ENCODE measurements at places on chromosomes 1 and 21.
A peak's percentile ranks its signal among the peaks of the same experiment; 100 is the strongest.

GRCh38 chr1:235156265-235156664, 4.8 kb downstream of the RBM34 start:
- no peak for DNase-seq

DNA sequence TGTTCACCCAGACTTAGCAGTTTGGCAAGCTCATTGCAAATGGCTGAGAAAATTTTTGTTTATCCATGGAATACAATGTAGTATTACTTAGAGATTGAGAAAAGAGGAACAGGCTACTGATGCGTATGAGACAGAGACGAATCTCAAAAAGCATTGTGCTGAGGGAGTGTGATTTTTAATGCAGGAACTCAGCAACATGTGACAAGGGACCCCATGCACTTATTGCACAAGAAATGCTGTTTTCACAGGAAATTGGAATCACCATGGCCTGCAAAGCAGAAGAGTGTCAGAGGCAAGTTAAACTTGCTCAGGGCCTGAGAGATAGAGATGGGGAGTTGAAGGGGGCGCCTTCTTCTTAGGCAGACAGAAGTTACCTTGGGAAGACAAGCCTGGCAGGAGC, 32.6 kb upstream of the TLR5 start:
- no peak for DNase-seq

GRCh38 chr21:14547834-14548513, 1.9 kb upstream of the SAMSN1 start:
- DNase-seq = no peak

- DNase-seq = peak; percentile 42
These were observed 14.3 kb upstream of the LSM10 start for GRCh38 chr1:36411674-36412648.

DNA sequence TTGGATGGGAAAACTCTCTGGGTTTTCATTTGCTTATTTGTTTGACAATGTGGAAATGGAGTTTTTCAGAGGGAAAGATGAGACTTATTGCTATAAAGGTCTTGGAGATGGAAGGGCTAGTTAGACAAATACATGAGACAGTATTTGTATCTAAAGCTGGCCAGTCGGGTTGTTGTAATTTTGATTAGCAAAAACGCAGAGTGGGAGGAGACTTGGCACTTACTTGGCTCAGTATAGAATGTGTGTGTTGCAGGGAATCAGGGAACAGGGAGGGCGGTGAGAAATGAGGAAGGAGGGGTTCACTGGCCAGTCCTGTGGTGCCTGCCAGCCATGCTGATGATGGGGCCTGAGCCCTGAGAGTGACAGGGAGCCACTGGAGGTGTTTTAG, 6.0 kb upstream of the FOXE3 start:
- DNase-seq = no peak

DNA sequence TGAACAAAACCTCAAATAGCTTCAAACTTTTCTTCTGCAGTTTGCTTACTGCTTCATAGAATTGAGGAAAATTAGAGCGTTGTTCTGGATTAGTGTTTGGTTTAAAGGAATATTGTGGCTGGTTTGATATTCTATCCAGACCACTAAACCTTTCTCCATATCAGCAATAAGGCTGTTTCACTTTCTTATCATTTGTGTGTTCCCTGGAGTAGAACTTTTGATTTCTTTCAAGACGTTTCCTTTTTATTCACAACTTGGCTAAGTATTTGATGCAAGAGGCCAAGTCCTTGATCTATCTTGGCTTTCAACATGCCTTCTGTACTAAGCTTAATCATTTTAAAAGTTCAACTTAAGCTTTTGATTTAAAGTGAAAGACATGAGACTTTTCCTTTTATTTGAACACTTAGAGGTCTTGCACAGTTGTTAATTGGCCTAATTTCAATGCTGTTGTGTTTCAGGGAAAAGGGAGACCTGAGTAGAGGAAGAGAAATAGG, 359.1 kb downstream of the S1PR1 start:
- DNase-seq = no peak

DNA sequence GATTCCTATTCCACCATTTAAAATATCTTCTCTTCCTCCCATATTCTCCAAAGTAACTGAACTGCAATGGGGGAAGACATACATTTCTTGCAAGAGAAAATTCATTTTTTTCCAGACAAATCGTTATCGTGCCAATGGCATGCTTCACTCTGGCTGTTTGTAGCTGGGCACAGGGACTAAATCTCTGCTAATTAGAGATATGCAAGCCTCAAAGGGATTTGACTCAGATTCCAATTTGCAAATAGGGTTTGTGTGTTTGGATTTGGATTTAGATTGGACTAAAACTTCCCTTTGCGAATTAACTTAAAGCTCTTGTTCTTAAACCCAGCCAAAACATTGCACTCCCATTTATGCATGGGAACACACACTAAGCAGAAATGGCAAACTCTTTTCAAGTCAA, 276.2 kb upstream of the DUSP10 start:
- DNase-seq = no peak

DNA sequence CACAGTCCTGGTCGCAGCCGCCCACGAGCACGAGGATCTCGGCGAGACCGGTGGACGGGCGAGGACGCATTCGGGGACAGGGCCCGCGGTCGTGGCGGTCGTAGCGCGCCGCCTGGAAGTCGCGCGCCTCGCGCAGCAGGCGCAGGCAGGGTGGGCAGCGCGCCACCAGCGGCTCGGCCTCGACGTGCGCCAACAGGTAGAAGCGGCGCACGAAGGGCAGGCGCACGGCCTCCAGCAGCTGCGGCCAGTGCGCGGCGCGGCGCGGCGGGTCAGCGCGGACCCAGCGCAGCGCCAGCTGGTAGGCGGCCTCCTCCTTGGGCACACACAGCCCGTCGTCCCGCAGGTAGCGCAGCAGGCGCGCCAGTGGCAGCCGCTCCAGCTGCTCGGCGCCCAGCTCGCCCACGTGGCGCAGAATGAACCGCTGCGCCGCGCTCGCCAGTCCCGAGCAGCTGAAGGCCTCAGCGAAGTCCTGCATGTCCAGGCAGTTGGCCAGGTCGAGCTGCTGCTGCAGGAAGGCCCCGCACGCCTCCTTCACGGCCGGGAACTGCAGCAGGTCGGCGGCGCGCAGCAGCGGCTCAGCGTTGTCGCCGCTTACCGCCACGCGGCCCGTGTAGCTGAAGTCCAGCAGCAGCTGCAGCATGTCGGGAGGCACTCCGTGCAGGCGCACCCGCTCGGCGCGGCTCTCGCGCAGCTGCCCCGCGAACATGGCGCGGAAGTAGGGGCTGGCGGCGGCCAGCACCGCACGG, 573 bp downstream of the KLHL21 start:
- DNase-seq = no peak

DNA sequence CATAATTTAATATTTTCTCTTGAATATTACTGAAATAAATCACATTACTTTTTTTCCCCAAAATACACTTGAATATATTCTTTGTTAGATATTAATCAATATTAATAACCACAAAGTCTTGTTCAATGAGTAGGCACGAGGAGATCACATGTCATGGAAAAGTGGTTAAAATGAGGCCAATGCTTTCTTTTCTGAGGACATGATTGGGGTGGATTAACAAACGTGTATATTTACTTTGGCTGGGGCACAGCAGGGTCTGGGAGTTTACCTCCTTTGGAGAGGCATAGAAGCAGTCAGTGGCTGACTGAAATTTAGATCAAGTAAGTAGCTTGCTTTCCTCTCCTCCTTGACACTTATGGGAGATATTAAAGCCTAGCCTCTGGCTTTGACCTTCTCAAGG, 664.3 kb upstream of the B3GALT2 start:
- no peak for DNase-seq

DNA sequence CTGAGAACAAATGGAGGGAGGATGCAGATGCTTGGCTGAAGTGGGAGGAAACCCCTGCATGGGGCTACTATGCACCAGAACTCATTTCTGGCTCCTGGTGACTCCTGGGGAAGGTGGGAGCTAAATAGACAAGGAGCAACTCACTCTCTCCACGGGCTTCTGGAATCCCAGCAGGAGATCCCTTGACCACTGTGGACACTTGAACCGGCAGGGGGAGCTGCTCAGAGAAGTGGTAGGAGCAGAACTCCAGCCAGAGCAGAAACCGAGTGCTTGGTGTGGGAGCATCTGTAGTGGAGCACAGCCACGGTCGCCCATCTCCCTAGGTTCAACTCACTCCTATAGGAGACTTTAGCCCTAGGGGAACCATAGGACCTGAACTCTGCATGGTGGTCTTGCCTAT, 205.6 kb upstream of the GJB5 start:
- DNase-seq = no peak

GRCh38 chr1:30417001-30417700, 306.2 kb downstream of the MATN1 start:
- DNase-seq = no peak

Measured in brain microvascular endothelial cell (primary cell).